ENCODE measurements at places on chromosomes 12 and 14.

DNA sequence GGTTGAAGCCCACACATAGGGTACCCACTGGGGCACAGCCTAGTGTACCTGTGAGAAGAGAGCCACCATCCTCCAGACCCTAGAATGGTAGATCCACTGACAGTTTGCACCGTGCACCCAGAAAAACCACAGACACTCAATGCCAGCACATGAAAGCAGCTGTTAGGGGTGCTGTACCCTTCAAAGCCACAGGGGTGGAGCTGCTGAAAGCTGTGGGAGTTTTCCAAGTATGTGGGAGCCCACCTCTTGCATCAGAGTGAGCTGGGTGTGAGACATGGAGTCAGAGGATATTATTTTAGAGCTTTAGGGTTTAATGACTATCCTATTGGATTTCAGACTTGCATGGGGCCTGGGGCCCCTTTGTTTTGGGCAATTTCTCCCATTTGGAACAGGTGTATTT is 30.5 kb downstream of the TSPAN19 start:
- DNase-seq: no peak

DNA sequence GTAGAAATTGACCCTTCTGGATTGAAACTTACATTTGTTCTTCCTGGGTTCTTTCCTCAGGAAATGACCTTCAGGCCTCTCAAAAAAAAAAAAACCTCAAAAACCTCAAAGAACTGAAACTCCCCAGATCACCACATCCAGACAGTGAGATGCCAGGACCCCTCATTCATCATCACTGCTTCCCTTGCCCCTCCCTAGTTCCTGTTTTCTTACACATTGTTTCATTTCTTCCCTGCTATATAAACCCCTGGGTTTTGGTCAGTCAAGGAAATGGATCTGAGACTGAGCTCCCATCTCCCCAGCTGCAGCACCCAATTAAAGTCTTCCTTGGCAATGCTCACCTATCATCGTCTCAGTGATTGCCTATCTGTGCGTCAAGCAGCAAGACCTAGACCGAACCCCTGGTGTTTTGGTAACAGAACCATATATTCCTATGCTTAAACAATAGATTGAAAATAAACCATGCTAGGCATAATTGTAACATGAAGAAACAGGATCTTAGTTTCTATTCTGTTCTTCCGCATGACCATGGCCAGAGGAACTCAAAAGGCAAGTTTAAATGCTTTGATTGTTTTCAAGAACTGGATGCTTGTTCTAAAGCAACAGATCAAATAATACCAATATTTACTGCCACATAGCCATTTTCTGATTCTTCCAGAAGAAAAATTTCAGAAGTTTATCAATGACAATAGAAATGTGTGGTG is 108.0 kb upstream of the MAX start:
- DNase-seq: peak; percentile 33

- DNase-seq: no peak
These were observed 28.2 kb downstream of the FOXN3 start for GRCh38 chr14:89388853-89389252.

GRCh38 chr12:56878010-56878339 is 56.2 kb downstream of the SDR9C7 start:
- no peak for DNase-seq

GRCh38 chr12:118417942-118418341 is 41.6 kb downstream of the SUDS3 start:
- DNase-seq: no peak

DNA sequence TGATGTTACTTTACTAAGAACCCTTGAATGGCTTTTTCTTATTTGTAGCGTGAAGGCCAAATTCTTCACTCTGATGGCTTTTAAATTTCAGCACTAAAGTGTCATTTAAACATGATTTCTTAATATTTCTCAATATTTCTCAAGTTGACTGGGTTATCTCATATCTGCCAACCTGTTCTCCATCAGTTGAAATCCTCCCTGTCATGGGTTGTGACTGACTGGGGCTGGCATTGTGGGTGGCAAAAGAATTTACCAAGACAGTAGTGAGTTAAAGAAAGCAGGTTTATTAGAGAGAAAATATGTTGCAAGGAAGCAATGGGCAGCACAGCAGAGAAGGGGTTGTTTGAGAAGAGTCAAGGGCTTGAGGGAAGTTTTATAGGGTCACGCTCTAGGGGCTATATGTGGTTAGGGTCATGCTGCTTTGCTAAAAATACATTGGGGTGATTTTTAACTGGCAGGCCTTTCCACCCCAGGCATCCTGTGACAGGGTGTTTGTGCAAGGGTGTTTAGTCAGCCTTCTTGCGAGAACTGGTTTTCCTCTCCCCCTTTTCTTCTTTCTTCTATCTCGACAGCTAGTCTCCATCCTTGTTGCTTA is 232.8 kb upstream of the SEL1L start:
- DNase-seq: no peak

DNA sequence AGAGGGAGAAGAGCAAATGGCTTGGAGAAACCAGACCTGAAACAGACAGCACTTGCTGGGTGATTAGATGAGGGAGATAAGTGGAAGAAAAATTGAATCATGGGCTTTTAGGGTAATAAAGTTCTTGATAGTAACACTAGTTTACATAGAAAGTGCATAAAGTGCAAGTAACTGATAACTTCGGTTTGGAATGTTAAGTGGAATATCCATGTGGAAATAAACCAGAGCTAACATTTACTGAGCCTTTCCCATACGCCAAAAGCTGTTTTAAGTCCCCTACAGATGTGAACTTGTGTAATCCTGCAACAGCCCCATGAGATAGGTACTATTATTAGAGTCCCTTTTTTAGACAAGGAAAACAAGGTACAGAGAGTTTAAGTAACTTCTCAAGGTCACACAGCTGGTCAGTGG is 77.1 kb upstream of the NUDT4 start:
- DNase-seq: no peak

- no peak for DNase-seq
These were observed 183.8 kb downstream of the TTC7B start for GRCh38 chr14:90632451-90632850.

DNA sequence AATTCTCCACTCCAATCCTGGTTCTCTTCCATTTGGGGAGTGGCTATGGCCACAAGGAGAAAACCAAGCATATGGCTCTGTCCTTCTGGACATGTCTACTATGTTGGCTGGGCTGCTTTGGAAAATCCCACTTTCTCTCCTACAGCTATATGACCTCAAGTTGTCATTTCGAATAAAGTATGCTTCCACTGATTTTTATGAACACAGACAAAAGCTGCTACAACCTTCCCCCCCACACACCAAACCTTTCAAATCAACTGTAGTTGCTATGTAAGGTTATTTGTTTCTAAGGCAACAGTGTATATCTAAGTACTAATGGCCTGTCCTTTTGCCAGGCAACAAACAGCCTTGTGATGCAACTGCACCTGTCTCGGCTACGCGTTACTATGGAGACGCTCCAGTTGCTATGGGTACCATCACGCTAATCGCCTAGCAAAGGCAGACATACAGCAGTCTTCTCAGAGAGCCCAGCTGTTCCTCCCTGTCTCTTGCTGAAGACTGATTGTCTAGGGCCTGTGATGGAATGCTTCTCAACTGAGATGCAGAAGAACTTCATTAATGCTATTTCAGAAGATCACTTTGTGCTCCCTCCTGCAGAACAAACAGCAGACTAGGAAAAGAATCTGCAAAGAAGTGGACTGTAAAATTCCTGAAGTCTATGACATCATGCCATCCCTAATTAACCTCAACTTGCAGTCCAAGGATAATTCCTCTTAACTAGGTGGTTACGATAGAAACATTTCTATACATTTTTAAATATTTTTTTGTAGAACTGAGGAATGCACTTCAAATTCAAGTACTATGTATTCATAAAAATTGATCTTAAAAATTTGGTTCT is 67.6 kb downstream of the FOXN3 start:
- peak; percentile 50 for DNase-seq

GRCh38 chr12:96521895-96522682 is 32.7 kb downstream of the CFAP54 start:
- no peak for DNase-seq

- DNase-seq: no peak
These were observed 481.1 kb downstream of the PCNX1 start for GRCh38 chr14:71388336-71388735.

- no peak for DNase-seq
These were observed 72.5 kb downstream of the ITPK1 start for GRCh38 chr14:93042968-93043940.

GRCh38 chr14:94052199-94052598 is 26.1 kb downstream of the OTUB2 start:
- no peak for DNase-seq

- DNase-seq: no peak
These were observed 183.9 kb downstream of the NTF3 start for GRCh38 chr12:5615760-5616159.

- no peak for DNase-seq
These were observed 177.6 kb downstream of the TMEM132C start for GRCh38 chr12:128444598-128444997.

DNA sequence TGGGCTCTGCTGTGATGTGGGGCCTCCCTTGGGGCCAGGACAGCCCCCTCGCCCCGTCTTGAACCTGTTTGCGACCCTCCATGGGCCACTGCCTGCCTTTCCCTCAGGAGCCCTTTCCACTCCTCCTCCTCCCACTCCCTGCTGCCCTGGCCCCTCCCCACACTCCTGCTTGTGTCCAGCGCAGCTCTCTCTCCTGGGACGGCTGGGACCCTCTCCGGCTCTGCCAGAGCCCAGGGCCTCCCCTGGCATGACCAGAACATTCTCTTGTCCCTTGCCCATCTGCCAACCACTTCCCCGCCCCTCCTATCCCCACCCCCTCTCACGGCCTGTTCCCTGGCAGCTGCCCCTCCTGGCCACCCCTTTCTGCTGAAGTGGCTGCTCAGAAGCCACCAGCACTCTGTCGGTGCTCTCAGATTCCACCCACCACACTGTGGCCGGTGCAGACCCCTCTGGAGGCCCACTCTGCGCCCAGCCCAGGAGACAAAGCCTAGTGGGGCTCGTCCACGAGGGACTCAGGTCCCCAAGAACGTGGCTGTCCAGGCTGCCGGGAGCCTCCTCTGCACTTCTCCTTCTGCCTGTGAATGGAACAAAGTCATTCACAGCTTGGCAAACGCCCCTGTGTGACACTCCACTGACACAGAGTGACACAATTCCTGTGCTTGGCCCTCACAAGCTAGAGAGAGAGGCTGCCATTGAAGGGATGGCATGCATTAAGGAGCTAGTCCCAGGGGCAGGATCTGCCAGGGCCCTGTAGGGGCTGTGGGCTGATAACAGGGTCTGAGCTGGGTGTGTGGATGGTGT is 1.4 kb downstream of the ASPG start:
- peak; percentile 0 for DNase-seq

DNA sequence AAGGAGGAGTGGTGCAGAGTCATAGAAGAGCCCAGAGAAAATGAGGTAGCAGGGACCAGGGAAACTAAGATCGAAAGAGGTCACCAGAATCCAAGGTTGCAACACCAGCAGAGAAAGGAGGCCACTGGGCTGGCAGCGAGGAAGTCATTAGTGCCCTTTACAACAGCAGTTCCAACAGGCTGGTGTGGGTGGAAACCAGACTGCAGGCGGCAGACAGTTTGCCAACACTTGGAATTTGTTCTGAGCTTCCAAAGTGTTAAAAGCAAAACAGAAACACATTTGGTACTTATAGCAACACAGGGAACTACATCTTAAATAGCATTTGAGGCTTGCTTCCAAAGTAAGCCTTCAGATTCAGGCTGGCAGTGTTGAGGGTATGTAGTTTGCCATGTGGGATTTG is 95.2 kb upstream of the PWP1 start:
- DNase-seq: no peak

DNA sequence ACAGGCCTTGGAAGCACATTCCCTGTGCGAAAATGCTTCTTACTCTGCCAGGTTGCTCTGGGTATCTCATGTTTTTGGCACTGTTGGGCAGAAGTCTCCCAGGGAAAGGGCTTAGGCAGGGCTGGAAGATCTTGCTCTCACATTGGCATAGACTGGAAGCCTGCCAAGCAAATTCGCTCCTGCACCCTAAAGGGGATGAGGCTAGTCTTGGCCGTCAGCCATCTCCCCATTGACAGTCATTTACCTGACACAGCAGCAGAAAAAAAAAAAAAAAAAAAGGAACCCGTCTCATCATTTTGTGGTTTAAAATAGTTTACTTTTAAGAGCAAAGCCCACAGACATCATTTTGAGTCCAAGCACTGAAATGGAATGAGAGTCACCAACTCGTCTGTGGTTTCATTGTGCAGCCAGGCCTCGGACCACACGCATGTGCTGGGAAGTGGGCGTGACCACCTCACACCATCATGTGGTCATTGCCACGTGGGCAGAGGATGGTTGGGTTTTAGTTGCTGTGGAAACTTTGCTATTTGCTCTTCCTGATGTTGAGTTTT is 84.8 kb downstream of the NRXN3 start:
- DNase-seq: no peak

- peak; percentile 43 for DNase-seq
These were observed 5.0 kb downstream of the CCND2 start for GRCh38 chr12:4278329-4279197.

Data from CD4-positive, alpha-beta T cell treated with Interferon gamma for 1 hour (primary cell).